ENCODE measurements at places on chromosomes 6 and 20.

DNA sequence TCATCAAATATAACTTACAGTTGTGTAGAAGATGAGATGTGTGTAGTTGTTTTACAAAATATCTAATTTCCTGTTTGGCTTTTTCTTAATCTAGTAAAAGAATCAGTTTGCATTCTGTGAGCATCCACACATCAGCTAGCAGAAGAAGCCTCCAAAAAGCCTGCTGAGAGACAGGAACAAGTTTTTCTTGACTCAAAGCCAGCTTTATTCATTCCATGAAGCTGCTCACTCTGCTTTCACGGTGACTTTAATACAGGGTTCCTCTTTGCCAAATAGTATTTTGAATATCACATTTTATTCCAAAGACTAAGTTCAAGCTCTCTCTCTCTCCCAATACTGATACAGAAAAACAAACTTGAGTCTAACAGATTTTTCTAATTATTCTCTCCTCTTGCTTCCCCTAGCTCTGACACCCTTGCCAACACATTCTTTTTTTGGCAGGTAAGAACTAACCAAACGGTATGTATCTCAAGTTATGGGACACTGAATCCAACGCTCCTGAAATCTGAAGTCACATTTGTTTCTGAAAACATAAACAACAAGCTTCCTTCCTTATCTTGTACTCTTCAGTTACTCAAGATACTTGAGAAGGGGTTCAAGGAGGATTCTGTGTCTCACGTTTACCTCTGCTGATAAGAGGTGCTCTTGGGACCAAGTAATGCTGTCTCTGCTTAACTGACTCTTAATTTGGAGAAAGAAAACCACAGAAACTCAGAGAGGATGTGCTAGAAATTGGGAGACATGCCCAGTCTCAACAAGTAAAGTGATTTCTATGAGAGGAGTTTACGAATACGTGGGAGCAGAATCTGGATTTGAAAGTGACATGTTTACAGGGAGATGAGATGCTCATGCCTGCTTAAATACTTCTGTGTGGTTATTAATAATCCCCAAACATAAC lies 184.2 kb upstream of the SPTLC3 start:
- DNase-seq, result no peak

GRCh38 chr20:16528078-16528477 lies 45.2 kb downstream of the KIF16B start:
- DNase-seq, result peak; percentile 86

- peak; percentile 97 for DNase-seq
Observed at GRCh38 chr20:20549704-20550103, 162.7 kb downstream of the RALGAPA2 start.

DNA sequence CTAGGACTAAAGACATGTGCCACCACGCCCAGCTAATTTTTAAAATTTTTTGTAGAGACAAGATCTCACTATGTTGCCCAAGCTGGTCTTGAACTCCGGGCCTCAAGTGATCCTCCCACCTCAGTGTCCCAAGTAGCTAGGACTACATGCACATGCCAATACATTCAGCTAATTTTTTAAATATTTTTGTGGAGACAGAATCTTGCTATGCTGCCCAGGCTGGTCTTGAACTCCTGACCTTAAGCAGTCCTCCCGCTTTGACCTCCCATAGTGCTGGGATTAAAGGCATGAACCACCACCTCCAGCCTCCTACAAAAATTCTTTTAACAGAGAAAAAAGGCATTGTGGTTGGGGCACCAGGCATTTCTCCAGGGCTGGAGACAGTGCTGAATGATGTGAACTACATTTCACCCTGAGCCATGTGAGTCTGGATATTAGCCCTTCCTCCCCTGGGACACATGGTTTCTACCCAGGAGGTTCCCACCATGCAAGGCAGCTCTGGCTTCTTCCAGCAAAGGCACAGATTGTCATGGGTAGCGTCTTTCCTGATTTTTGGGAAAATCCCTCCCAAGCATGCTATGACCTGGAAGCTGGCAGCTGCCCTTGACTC lies 36.3 kb upstream of the CMTR1 start:
- DNase-seq, result no peak

DNA sequence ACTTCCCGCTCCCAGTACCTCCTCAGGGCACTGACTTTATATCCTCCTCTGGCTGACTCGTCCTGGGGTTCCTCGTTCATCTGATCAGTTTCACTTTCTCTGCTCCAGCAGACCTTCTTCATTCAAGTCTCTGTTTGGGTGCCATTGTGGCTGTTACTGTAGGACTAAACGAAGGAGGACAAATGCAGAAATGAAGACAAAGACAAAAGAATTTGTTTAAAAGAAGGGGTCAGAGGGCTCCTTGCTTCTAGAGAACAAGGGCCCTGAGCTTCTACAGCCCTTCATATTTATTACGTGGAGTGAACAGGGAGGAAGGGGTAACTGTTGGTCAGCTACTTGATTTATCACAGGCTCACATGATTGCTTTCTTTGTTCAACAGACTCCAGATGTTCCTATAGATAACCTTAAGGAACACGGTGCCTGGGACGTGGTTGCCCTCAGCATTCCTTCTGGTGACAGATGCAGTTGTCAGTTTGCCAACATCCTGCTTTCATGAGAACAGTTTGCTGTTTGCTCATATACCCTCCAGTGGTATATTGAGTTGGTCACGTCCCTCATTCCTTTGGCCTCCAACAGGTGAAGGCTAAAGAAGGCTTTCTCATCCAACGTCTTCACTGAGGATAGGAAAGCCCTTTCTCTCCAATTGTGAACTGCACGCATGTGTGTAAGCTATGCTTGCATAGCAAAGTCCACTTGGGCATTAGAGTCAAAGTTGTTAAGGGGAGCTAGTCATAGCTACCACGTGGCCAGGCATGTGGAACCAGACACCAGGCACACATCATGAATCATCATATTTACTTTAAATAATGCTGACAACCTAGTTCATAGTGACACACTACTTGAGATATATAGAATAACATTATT lies 69.1 kb upstream of the BTN3A2 start:
- peak; percentile 93 for DNase-seq

DNA sequence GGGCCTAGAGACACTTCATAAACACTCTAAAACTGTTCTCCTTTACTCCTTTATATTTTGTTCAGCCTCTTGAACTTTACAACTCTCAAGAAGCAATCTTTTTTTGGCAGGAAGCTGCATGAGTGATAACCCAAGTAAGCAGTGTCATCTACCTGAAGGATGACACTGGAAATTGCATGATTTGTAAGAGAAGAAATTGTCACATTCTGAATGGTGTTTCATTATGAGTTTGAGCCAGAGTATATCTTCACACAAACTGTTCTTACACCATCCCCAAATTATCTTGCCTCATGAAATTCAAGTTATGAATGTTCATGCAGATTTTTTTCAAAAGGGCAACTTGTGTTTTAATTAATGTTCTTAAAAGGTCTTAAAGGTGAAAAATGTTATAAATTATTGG lies 799.3 kb downstream of the TBC1D32 start:
- DNase-seq, result no peak

- DNase-seq, result no peak
Observed at GRCh38 chr6:41171908-41172307, 9.0 kb upstream of the TREM2 start.

- DNase-seq, result no peak
Observed at GRCh38 chr6:146103416-146104072, 74.7 kb downstream of the GRM1 start.

GRCh38 chr6:7515363-7515762 lies 26.1 kb upstream of the DSP start:
- peak; percentile 53 for DNase-seq

DNA sequence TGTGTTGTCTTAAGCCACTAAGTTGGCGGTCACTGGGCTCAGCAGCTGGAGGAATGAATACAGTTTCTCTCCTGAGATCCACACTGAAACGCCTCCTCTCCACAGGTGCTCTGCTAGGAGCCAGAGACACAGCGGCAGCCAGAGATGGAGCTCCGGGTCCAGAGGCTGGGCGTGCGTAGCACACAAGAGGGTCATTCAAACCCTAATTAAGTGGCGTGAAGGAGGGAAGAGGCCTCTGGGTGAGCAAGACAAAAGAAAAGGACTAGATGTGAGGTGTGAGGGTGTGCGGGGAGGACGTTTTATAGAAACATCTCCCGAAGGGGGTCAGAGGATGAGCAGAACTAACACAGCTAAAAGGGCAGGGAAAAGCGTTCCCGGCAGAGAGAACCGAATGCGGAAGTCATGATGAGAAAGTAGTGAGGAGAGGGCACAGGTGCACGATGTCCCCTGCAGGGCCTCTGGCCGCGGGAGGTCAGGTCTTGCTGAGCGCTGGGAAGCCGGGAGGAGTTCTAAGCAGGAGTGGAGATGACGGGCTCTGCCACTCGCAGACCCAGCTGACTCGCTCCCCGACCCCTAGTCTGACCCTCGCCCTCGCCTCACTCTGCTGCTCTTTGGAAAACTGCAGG lies 54.4 kb downstream of the BMP7 start:
- DNase-seq, result no peak

DNA sequence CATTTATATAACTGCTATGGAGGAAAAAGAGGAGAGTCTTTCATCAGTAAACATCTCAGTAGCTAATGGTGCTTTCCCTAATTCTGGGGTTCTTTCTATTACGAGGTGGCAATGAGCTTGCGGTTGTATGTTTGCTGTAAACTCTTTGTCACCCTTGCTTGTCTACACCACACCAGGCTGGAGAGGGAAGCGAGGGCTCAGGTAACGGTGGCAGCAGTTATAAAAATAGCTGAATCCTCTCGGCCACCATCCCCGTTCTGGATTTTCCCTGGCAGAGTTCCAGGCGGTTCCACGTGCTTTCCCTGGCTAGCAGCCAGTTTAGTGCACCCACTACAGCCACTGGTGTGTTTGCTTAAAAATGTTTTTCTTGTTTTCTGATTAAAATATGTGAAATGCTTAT lies 39.0 kb downstream of the MAS1 start:
- DNase-seq, result no peak

DNA sequence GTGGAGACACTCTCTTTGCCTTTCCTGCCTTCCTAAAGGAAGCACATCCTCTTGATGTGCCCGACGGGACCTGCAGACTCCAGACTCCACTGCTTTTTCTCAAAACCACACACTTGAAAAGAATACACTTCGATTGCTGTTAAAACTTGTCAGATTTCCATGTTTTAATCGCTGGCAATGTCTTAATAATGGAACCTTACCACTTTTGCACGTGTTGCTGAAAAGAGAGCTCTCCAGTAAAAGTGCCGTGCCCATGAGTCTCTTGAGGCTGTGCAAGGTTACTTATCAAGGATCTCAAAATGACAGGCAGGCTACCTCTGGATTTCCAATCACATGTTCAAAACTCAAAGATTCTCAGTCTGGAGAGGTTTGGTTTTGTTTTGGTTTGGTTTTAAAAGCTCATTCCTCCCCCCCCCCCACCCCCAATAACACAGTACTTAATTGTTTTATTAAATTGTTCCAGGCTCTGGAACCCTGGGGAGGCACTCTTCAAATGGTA lies 12.0 kb upstream of the TFAP2A start:
- DNase-seq, result no peak

- DNase-seq, result no peak
Observed at GRCh38 chr6:170089963-170090362, 200.9 kb downstream of the DLL1 start.

DNA sequence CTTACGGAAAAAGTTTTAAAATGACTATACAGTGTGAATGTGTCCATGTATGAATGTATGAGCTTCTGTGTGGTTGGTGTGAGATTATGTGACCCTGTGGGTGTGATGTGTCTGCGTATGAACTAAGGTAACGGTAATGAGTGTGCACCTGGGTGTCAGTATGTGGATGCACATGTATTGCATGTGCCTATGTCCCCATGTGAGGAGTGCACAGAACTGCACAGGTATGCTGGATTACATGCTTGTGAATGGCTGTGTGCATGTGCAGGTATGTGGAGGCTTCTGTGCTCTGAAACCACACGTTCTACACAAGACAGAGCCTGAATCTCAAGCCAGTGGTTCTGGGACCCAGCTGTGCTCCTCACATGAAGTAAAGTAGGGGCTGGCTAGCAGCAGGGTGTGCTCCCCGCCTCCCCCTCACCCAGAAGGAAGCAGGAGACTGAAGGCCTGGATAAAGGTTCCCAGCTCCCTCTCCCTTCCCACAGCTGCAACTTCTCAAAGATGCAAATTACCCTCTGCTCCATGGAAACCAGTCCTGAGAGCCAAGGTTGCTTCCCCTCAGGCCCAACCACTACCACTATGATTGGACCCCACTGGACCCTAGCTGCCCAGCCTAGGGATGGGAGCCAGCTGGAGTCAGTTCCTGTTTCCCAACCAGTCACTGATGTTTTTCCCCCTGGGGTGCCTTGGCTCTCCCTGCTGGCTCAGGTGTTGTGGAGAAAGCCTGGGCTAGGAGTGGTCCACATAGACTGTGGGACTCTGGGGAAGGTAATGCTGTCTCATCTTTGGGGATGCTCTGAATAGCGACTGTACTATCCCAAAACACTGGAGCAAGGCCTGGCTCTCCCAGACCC lies 24.8 kb upstream of the SPDEF start:
- no peak for DNase-seq

GRCh38 chr20:49700411-49701185 lies 13.1 kb downstream of the B4GALT5 start:
- peak; percentile 57 for DNase-seq

DNA sequence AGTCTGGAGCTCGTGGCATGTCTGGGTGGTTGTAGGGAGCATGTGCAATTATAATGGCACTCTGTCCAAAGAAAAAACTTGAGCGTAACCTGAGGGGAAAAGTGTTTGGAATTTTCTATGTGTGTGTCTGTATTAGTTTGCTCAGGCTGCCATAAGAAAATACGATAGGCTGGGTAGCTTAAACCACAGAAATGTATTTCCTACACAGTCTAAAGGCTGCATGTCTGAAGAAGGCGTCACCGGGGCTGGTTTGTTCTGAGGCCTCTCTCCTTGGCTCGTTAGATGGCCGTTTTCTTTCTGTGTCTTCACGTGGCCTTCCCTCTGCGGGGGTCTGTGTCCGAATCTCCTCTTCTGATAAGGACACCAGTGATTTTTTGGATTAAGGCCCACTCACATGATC lies 59.0 kb downstream of the IGF2R start:
- no peak for DNase-seq

DNA sequence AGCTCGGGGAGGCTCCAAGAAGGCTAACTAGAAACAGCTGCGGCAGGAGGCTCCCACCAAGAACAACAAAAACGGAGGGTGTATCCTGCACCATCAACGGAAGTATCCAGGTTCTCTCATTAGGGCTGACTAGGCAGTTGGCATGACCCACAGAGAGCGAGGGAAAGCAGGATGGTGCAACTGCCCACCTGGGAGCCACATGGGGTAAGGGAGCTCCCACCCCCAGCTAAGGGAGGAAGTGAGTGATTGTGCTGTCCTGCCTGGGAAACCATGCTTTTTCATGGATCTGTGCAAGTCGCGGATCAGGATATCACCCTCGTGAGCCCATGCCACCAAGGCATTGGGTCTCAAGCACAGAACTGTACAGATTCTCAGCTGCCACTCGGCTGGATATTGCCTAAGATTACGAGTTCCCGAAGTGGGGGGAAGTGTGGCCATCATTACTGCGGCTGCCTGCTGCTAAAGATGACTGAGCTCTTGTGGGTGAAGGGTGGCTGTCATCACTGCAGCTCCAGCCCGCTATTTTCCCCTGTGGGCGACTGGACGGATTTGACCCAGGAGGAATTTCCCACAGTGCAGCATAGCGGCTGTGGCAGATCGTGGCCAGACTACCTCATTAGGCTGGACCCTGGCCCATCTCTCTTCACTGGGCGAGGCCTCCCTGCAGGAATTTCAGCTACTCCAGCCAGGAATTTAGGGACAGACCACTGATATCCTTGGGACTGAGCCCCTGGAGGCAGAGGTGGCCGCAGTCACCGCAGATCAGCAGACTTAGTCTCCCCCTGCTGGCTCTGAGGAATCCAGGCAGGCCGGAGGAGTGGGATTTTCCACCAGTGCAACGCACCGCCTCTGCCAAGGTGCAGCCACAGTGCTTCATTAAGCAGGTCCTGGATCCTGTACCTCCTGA lies 515.7 kb downstream of the FRK start:
- no peak for DNase-seq
